ENCODE measurements at places on chromosomes 12 and 14.
A peak's percentile ranks its signal among the peaks of the same experiment; 100 is the strongest.

GRCh38 chr14:64550621-64551333, 1.0 kb downstream of the PPP1R36 start:
- no peak for DNase-seq

- DNase-seq = no peak
These were observed 91.1 kb downstream of the GPR135 start for GRCh38 chr14:59374048-59374447.

GRCh38 chr14:24129410-24129998, 955 bp upstream of the FITM1 start:
- DNase-seq = no peak

- no peak for DNase-seq
These were observed 283 bp downstream of the VIPAS39 start for GRCh38 chr14:77457115-77457521.

DNA sequence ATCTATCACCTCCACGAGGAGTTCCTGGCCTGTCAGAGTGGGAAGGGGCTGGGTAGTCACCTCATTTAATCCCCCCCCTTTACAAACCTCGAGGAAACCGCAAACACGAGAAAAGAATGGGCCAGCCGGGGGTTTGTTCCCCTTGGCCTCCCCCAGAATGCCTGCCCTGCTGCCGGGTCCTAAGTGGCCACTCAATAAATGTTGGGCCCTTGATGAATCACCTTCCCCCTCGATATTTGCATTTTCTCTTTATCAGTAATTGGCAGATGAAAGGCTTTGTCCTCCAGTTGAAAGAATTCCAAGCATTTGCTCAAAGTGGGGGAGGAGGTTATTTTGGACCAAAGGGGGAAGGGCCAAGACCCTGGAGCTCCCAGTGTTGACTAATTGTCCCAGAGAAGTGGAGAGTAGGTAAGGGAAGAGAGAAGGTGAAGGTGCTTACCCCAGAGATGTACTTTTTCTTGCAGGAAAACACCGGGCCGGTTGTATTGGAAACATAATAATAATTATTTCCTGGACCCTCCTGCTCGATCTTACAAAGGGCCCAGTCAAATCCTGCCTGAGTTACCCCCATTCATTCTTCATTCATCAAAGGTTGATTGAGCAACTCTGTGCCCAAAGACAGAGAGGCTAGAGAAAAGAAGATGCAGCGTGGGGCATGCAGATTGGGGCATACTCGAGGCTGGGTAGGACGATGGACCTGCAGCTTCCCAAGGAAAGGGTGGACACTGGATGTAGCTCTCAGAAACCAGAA, 1.9 kb upstream of the KDM2B start:
- no peak for DNase-seq

- peak; percentile 11 for DNase-seq
These were observed 51.0 kb downstream of the BMAL2 start for GRCh38 chr12:27383429-27384260.

GRCh38 chr12:117202033-117202432, 11.8 kb upstream of the FBXO21 start:
- DNase-seq = no peak

DNA sequence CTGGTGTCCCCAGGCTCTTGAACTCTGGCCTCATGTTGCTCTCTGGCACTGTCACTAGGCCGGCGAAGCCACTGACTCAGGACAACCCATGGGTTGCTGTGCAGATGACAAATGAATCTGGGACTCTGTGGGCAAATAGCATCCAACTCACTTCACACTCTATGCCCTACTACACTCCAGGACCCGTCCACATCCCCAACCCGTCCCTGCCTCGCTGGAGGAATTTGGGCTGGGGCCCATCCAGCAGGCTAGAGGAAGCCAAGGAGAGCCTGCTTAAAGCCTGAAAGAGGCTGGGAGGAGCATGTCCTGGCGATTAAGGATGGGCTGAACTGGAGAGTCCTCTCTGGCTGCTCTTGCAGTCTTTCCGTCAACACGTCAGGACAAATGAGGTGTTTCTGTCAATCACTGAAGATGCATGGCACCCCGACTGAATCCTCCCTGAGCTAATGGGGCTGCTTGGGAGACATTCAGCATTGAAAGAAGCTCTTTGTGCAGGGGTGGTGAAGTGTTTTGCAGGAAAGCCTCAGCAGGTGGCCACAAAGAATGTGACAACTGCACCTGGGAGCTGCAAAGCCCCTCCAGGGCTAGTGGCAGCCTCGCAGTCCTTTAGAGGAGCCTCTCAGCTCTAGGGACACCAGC, 71.7 kb downstream of the ANO2 start:
- no peak for DNase-seq

- no peak for DNase-seq
These were observed 30.3 kb upstream of the SMOC1 start for GRCh38 chr14:69848903-69849391.

GRCh38 chr12:95337146-95337545, 119.5 kb downstream of the VEZT start:
- DNase-seq = no peak

GRCh38 chr14:95515080-95515489, 1.4 kb downstream of the SYNE3 start:
- no peak for DNase-seq

DNA sequence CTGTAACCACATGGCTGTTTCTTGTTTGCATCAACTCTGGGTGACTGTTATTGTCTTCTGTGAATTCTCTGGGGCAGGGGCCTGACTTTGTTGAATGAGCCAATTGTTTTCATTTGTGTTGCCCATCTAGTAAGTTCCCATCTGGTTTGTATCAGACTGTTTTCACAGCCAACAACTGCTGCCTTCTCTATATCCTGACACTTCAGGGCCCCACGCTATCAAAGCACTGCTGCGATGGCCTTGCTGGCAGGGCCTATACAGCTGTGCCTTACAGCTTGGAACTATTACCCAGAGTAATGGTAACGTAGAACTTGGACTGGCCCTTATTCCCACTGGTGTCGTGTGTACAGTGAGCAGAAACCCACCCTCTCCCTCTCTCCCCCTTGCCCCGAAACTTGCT, 104.3 kb upstream of the DACT1 start:
- DNase-seq = no peak

- no peak for DNase-seq
These were observed 613 bp downstream of the ARHGEF40 start for GRCh38 chr14:21070610-21071224.

DNA sequence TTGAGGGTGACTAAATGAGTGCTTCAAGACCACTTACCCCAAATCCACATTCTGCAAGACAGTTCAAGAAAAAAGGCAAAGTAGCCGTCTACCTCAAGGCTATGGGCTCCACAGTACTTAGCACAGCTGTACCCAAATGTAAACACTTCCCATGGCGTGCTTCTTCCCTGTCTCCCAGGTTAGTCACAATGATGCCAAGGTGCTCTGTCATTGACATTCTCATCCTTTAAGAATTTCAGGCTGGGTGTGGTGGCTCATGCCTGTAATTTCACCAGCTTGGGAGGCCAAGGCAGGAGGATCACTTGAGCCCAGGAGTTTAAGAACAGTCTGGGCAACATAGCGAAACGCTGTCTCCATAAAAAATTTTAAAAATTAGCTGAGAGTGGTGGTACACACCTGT, 51.2 kb upstream of the CERS5 start:
- DNase-seq = no peak

GRCh38 chr14:72553656-72554055, 340.2 kb downstream of the DPF3 start:
- no peak for DNase-seq
